Left colon (tissue), 2 donors: ENCODE measurements at places on chromosomes 12 and 14. TPM values are rescaled to one million over a fixed set of nuclear protein-coding genes. Genes with fewer than 3 reads are reported as not detected.

The CCDC38 gene
- total RNA-seq, result not detected

The ZBTB1 gene
- total RNA-seq, result 29.5 TPM

DNA sequence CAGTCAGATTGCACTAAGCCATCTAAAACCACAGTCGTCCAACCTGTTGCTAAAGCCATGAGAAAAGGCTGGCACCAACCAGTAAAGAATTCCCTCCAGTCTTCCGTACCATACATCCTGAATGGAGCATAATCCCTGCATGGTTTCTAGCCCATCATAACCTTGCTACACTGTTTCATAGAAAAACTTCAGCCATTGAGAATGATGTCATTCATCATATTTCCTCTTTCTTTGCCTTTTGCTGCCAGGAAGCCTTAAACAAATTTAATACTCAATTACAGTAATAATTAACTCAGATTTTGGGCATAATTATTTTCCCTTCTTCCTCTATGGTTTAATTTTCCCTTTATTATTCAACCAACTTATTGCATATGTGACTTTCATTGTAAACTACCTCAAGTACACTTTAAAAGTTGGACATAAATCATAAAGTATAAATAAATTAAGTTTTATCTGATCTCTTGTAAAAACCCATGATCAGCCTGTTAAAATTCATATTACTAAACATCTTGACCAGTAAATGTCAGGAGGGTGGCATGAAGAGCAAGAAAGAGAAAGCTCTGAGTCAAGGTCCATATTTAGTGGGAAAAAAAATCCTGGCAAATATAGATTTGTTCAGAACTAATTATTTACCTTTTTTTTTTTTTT is 264.7 kb downstream of the ZFP36L1 start:
- no peak for DNase-seq

- no peak for DNase-seq
Measured at GRCh38 chr14:21105095-21105494, 4.2 kb downstream of the TMEM253 start.

GRCh38 chr12:111635524-111635923 is 36.4 kb upstream of the ATXN2 start:
- DNase-seq, result no peak

DNA sequence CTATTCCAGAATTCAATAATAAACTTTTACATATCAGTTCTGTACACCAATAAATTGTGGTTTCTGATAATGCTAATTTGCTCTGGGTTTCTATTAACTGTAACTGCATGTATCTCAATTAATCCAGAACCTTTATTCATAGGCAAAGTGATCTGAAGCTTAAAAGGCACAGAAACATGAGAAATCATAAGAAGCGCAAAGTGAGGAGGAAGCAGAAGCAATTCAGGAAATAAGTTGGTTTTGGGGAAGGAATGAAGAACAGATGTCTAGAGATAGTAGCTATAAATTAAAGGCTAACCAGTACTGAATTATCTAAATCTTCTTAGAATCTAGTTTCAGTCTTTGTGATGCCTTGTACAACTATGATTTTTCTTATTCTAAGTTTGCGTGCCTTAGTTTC is 24.6 kb downstream of the KERA start:
- DNase-seq, result no peak

The LHX5 gene
- not detected for total RNA-seq

The GLIPR1L2 gene
- total RNA-seq, result not detected
